ENCODE measurements at places on chromosomes 3 and 15.

DNA sequence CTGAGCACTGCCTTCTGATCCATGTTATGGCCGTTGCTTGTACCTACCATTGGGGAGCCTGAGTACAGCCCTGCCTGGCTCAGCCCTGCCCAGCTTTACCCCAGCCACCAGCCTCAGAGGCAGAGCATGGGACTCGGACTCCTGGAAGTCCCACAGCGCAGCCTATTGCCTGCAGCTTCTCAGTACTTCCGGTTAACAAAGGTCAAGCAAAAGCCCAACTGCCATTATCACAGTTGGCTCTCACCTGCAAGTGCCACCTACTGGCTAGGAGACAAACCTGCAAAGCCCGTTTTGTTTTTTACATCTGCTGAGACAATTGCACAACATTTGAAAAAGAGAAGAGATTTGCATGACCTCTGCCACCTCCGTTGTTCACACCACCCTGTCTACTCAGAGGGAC is 1081.7 kb downstream of the NAALADL2 start:
- DNase-seq = no peak

DNA sequence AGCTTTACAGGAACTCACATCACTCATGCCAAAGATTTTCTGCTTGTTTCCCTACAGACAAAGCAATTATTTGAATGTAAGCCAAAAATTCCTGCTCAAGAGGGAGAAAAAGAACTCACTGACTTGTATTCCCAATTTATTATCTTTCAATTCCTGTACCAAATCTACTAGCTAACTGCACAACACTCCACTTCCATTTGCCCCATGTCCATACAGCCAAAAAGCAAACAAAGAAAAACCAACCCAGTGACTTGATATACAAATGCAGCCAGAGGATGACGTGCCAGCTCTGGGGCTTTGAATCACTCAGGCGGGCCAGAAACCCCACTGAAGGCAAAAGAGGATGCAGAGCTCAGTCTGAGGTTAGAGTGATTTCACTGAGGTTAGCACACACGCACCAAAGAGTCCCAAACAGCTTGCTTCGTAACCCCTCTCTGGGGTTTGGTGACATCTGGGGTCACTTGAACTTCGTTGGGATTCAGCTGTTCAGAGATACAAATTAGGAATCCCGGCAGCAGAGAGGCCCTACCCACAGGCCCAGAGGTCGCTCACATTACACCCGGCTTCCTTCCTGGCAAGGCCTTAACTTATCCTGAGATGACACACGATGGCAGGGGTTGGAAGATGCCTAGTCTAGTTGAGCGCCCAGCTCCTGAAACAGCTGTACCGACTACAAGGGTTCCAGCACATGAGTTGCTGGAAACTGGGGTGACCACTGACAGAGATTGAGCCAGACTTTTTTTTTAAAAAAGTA is 1.6 kb downstream of the RFTN1 start:
- DNase-seq = peak; percentile 79

- no peak for DNase-seq
Measured at GRCh38 chr3:100496711-100497261, 4.4 kb downstream of the TMEM45A start.

GRCh38 chr3:105254154-105254553 is 112.6 kb upstream of the ALCAM start:
- no peak for DNase-seq

DNA sequence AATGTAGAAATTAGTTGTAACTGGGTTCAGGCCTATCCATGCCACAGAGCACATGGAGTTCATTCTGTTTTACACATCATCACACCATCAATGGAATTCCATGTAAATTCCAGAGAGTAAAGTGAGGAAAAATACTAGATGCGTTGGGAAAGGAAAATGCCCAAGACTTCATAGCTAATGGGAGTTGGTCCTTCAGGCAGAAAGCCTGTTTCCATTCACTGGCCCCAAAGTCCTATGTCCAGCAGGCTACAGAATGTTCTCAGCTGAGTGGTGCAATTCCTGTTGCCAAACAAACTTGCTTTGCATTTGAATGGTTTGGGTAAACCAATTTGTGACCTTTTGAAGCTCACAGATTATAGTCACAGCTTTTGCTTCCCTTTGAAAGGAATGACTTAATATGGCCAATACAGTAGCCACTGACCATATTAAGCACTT is 164.6 kb upstream of the PFN2 start:
- no peak for DNase-seq

DNA sequence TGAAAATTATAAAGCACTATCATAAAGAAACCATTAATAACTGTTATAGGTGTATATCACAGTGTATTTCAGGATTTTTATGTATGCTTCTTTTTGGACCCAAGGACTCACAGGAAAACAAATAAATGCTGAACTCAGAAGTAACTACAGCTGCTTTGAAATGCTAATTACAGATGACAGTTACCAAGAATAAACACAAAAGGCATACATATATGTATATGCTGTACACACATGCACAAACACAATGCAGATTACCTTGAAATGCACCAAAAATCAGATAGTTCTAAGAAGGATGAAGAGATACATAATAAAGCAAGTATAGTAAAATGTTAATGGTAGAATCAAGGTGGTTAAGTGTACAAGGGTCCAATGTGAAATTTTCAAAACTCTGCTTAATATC is 52.2 kb downstream of the ZNF280D start:
- DNase-seq = no peak

DNA sequence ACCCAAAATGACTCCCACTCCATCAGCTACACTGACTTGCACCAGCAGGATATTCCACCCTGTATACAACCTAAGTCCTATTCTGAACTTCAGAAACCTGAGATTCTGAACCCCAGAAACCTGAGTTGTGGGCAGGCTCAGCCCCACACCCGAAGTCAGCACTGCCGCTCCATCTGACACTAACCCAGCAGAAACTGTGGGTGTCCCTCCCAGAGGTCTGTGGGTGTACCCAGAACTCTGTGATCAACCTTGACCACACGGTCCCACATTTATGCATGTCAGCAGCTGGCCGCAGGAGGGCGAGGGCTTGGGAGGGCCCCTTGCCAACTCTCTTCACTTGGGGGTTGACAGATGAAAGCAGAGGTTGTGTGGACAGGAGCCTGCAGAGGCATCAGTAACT is 9.3 kb downstream of the OXTR start:
- no peak for DNase-seq

DNA sequence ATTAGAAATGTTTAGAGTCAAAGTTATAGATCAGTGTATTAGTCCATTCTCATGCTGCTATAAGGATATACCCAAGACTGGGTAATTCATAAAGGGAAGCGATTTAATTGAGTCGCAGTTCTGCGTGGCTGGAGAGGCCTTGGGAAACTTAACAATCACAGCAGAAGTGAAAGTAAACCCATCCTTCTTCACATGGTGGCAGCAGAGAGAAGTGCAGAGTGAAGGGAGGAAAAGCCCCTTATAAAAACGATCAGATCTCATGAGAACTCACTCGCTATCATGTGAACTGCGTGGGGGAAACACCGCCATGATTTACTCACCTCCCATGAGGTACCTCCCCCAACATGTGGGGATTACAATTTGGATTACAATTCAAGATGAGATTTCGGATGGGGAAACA is 871.5 kb downstream of the DIPK2A start:
- DNase-seq = no peak

- DNase-seq = peak; percentile 12
Measured at GRCh38 chr3:194203482-194204041, 67.6 kb downstream of the HES1 start.

DNA sequence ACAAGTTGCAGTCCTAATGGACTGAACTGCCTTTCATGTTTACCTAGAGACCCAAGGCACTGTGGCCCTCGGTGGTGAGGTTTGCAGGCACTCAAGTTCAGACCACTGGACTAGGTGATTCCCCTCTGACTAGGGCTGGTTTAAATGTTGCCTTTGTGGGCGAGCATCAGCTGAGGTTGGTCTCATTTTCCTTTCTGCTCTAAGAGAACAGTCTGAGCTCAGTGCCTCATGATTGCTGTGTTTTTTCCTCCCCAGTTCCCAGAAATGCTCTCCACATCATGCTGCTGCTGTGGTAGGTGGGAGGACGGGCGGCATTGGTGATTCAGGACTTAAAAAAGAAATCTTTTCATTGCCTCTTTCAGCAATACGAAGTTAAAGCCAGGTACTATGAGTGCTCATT is 237.2 kb downstream of the MBNL1 start:
- no peak for DNase-seq

DNA sequence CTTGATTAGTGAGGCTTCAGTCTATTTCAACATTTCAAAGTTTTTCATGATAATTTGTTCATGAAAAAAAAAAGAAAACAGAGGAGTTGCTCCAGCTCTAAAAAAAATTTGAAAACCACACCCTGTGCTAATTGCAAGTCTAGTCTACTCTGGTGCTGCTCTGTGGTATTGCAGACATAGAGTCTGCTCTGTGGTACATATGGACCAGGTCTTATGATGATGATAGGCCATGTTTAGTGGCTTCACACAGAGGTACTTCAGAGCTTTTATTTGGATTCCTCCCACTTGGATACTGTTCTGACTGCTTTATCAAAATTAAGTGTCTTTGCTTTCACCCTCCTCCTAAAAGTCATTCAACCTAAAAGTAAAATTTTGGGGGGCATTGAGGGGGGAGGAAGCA is 160.8 kb downstream of the ALCAM start:
- no peak for DNase-seq

GRCh38 chr3:151347432-151347831 is 18.1 kb upstream of the P2RY13 start:
- no peak for DNase-seq

DNA sequence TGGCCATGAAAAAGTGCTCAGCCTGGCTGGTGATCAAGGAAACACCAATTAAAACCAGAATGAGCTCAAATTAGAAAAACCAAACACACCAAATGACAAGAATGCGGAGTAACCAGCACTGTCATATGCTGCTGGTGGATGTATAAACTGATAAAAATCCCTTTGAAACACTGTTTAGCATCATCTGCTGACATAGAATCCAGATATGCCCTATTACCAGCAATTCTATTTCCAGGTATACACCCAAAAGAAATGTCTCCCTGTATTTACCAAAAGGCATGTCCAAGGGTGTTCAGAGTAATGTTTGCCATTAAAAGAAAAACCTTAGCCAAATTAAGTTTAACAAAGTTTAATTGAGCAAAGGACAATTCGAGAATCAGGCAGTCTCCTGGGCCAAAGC is 138.6 kb downstream of the FMN1 start:
- no peak for DNase-seq

- no peak for DNase-seq
Measured at GRCh38 chr3:105349684-105350387, 16.9 kb upstream of the ALCAM start.

- no peak for DNase-seq
Measured at GRCh38 chr3:110070161-110070916, 733.0 kb upstream of the DPPA4 start.

GRCh38 chr15:52134502-52135144 is 22.0 kb upstream of the BCL2L10 start:
- DNase-seq = no peak

DNA sequence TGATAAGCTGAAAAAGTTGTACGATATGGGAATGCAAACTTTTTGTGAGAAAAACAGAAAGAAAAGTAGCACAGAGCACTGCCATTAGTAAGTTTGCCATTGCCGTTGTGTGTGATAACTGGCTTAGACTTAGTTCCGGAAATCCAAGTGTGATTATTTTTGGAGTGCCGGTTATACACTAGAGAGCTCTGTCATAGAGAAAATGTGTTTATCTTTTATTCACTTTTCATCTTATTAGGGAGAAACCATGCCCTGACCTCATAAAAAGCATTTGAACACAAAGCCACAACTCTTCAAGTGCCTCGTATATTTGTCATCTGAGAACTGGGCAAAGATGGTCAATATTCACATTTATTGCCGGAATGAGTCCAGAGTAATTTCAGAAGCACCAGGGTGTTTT is 36.1 kb downstream of the CTDSPL start:
- DNase-seq = no peak

DNA sequence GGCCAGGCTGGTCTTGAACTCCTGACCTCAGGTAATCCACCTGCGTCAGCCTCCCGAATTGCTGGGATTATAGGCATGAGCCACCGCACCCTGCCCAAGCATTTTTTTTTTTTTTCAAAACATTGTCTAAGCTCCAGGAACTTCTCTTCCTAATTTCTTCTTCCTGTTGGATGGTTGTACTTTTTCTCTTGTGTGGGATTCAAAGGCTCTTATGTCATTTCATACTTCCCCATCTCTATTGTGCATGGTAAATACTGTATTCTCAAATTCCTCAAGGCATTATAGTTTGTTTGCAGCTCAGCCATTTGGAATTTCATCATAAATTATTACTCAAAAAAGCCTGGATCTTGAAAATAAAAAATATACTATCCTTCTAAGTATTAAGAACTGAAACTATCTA is 199.1 kb upstream of the GADL1 start:
- DNase-seq = no peak

Measured in CD4-positive, alpha-beta T cell treated with Interleukin-21 for 1 hour (primary cell).